ENCODE measurements at places on chromosomes 3 and 15.

GRCh38 chr15:64149893-64150578, 1.5 kb upstream of the SNX22 start:
- no peak for DNase-seq

DNA sequence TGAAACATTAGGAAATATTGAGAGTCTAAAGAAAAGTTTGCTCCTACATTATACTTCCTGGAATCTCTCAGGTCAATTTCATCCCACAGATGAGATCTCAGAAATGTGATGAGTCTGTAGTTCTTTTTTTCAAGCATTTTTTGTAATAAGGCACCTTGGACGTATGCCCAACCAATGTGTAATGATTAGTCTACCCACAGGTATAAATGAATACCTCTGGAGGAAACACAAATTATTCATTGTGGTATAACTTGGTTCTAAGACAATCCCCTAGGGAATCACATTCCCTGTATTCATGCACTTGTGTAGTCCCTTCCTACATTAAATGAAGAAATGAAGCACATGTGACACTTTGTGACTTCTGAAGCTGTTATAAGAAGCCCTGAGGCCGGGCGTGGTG, 596.2 kb upstream of the UBE2E2 start:
- DNase-seq: peak; percentile 8

- DNase-seq: no peak
These were observed 243.9 kb downstream of the ZBTB20 start for GRCh38 chr3:114903213-114903612.

- DNase-seq: no peak
These were observed 1.4 kb downstream of the TRIP4 start for GRCh38 chr15:64389036-64389435.
